ENCODE measurements at places on chromosomes 1 and 21.

GRCh38 chr21:16047904-16048303 is 318.1 kb downstream of the USP25 start:
- DNase-seq, result no peak

DNA sequence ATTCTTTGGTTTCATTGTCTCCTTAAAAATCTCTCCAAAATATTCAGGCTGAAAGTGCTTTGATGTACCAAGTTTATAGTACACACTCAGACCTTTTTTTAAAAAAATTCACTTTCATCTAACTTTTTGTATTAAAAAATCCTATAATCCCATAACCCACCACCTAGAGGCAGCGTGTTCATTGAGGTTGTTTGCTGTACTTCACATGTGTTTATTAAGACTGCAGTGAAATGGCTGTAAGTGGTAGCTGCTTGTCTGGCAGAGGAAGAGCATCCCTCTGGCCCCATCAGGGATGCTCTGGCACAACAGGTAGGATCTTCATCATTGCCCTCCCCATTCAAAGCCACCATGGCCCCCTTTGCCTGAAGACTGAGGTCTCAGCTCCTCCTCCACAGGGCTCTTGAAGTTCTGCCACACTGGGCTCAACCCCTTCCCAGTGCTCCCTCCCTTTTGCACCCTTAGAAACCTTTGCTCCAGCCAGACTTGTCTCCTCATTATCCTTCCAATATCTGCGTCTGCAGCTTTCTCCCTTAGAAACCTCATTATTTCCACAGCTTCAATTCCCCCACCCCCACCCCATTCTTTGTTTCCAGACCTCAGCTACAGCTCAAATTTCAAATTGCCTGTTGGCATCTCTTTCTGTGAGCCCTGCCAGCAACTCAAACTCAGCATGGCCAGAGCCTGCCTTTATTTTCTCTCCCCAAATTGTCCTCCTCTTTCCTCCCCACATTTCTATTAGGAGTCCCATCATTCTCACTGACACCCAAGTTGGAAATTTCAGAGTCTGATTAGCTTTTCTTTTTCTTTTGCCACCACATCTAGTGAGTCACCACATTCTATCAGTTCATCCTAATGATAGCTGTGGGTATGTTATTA is 369.6 kb upstream of the USP24 start:
- DNase-seq, result no peak

DNA sequence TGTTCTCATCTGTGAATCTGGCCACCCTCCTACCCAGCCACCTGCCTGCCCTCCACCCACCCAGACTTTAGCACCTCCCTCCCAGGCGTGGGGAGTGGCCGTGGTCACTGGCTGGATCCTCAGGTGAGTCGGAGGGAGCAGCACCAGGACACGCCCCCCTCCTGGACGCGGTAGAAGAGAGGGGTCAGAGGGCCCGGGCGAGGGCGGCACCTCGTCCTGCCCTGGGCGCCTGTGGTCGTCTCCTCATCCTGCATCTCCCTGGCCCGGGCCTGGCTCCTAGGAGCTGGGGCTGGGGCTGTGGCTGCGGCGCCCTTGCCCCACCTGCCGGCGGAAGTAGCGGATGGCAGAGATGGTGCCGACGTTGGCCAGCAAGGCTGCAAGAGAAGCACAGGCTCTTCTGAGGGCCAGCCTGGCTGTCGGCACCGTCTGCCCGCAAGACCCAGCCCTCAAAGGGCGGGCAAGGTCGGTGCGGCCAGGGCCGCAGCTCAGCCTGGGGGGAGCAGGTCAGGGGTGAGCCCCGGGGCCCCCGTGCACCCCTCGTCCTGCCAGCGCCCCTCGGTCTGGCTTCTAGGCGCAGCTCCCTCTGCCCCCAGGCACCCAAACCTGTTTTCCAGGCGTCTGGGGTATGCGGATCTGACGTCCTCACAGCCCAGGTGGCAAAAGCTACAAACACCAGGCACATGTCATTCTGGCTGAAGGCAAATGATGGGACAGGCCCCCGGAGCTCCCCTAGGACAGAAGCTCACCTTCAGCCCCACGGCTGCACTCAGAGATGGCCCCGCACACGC is 5.8 kb downstream of the PERM1 start:
- DNase-seq, result peak; percentile 87

- no peak for DNase-seq
Measured at GRCh38 chr21:15079269-15079668, 14.5 kb upstream of the NRIP1 start.

GRCh38 chr1:181180407-181181031 is 92.0 kb downstream of the IER5 start:
- DNase-seq, result no peak
